ELF-1 (cell line): ENCODE measurements at places on chromosomes 3 and 15.

DNA sequence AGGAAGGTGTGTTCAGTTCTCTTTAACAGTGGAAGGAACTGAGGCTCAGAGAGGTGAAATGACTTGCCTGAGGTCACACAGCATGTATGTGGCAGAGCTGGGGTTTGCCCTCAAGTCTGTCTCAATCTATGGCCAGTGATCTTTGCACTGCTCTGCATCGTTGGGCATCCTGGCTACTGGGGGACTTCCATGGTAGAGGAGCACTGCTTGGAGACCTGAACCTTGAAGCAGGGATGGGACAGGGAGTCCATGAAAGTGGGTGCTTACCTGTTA is 2.0 kb downstream of the CORO2B start:
- DNase-seq, result no peak

DNA sequence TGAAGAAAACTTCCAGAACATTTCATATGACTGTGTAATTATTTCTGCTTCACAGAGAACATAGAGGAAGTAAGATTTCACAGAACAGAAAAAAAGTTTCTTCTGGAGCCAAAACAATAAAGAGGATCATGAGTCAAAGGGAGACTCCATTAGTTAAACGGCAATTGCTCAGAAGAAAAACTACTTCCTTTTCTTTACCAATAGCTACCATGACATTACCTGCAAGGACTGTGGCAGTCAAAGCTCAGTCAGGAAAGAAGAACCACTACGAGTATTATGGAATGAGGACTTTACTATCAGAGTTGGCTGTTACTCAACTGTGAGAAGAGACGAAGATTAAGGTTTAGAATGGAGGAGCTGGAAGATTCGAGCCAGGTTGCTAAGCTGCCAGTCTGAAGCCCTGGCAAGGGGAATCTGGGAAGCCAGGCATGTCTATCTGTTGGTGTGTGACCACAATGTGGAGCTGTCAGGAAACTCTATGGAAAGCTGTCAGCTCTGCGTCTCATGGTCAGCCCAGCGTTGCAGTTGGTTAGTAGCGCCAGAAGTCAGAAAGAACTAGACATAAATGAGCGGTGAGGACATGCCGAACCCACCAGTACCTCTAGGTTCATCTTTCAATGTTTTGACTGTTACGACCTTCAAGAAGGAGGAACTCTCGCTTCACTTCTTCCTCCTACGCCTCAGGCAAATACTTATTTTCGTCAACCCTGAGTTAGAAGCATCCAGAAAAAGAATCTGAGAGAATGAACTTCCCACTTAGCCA is 604.3 kb downstream of the FGF12 start:
- no peak for DNase-seq

DNA sequence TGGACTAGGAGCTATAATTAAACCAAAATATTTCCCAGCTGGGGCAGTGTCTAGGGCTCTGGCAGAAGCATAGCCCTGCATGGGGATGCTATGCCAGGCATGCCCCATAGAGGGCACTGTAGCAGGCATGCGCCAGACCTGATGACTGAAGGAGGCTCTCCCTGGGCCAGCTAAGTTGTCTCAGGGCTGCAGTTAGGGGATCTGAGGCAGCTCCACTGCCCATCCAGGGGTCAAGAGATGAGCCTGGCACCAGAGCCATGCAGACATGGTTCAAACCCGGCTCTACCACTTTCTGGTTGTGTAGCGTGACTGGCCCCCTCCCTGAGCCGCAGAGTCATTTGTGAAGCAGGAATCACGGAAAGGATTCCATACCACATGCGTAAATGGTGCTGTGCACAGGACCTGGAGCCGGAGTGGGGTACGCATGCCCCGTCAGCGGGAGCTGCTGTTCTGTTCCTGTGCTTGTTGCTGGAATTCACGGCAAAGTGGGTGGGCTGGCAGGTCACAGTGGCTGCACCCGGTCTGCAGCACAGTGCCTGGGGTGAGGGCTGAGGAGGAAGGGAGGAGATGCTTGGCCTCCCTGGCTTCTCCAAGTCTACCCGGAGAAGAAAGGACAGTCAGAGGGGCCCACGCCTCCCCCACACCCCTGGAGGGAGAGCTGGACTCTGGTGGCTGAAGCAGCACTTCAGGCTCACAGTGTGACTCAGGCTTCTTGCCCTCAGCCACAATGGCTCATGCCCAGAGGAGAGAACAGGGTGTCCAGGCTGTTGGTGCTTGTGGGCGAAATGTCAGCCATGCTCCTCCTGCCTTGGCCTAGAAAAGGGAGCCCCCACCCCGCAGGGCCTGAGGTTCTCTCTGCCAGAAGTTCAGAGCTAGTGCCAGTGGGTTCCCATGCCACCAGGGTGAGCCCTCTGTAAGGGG is 43.1 kb downstream of the DNASE1L3 start:
- DNase-seq, result peak; percentile 77

DNA sequence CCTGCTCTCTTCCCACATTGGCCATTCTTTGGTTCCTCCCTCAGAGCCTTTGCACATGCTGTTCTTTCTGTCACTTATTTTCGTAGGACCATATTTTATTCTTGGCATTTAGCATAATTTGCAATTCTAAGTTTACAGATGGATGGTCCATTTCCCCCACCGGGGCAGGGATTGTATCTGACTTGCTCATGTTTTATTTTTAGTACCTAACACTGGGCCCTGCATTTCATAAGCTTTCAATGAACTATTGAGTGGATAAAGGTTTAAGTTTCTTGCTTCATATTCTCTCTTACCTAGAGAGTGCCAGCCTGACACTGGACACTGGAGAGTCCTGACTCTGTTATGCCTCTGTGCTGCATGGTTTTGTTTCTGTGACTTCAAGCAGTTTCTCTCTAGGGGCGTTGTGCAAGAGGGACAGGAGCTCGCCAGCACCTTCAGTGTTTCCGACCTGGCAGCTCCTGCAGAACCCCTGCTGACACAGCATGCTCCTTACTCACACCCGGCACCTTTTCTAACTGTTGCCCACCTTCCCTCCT is 87.4 kb downstream of the FLNB start:
- DNase-seq, result no peak

GRCh38 chr3:49803465-49804140 is 542 bp downstream of the INKA1 start:
- DNase-seq, result no peak

GRCh38 chr3:20042331-20042730 is 2.1 kb downstream of the KAT2B start:
- DNase-seq, result no peak

DNA sequence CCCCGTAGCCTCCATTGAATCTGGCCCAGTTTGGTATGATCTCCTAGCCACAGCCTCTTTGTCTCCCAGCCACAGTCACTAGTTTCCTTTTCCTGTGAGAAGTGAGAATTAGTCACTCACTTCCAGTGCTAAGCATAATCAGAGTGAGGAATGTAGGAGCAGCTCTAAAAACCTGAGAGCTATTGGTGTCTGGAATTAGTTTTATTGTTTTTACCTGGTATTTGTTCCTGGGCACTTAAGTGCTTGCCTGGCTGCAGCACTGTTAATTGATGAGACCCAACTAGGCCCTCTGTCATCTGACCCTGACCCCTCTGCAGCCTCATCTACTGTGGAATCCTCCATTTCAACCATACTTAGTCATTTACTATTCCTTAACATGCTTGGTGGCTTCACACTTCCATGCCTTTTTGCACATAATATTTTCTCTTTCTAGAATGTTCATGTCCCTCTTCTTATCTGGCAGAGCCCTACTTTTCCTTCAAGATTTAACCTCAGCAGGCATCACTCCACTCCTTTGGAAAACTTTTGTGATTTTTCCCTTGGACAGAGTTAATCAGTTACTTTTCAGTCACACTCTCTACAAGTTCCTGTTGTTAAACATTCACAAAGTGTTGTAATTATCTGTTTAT is 48.8 kb downstream of the PDE8A start:
- DNase-seq, result peak; percentile 24

DNA sequence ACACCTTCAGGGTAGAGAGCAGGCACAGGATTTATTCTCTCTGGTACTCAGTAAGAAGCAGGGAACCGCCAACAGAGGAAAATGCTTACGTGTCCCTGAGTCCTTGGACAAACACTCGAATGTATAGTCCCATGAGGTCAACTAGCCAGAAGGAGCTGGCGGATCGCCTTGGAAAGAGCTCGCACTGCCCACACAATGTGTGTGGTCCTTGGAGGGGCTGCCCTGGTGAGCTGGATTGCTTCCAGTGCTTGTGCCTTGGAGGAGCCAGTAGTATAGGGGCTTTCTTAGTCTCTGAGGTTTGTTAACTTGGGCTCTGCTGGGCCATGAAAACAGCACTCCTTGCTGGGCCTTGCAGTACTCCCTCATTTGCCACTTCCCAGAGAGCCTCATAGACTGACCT is 40.7 kb upstream of the VILL start:
- no peak for DNase-seq
